HEK293T (cell line): ENCODE measurements at places on chromosomes 11 and 22.

DNA sequence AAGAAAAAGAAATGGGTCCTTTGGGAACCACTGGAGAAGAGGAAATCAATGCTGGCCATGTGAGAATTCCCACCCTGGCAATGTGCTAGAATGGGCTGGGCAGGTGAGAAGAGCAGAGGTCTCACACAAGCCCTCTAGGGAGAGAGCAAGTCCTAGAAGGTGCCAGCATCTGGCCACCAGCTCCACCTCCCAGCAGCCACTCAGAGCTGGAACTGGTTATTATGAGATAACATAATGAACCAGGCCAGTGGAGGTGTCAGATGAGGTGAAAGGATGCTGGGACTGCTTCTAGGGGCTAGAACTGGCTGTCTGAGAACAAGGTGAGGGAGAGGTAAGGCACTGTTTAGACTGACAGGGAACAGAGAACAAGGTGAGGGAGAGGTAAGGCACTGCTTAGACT lies 29.3 kb downstream of the NEFH start:
- DNase-seq = no peak

GRCh38 chr22:26429458-26430286 lies 612 bp downstream of the ASPHD2 start:
- peak; percentile 45 for DNase-seq

- DNase-seq = peak; percentile 40
These were observed 50.9 kb upstream of the CDON start for GRCh38 chr11:126113515-126113957.

- DNase-seq = no peak
These were observed 27.1 kb upstream of the TMPRSS4 start for GRCh38 chr11:118049771-118050170.

DNA sequence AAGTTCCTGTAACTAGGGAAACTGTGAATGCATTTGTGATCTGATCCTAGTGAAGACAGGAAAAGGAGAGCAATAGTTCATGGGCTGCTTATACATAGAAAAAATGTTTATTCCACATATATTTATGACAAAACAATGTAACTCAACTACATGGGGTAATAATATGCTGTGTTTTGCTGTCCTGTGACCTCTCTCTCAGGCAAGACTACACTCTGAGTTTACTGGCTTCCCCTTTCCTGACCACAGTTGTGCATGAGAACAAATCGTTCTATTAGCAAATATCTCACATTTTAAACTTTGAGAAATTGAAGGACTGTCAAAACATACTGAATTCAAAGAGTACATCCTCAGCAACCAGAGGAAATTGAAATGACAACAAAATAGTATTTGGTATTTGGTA lies 161.9 kb upstream of the TRPC6 start:
- no peak for DNase-seq

DNA sequence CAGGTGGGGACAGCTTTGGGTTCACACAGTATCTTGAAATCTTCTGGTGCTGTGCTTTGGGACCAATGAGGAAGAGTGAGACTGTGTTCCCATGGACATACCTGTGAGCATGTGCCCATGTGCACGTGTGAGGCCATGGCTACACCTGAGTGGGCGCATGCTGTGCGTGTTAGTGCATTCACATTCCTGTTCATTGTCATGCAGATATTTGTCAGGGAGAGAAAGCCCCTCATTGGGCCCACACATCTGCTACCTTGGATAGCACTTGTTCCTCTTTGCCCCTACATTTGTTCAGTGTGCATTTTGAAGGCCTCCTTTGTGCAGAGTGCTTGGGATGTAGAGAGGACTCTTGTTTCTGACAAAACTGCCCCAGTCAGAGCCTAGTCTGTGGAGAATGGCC lies 154.3 kb upstream of the E2F8 start:
- no peak for DNase-seq

DNA sequence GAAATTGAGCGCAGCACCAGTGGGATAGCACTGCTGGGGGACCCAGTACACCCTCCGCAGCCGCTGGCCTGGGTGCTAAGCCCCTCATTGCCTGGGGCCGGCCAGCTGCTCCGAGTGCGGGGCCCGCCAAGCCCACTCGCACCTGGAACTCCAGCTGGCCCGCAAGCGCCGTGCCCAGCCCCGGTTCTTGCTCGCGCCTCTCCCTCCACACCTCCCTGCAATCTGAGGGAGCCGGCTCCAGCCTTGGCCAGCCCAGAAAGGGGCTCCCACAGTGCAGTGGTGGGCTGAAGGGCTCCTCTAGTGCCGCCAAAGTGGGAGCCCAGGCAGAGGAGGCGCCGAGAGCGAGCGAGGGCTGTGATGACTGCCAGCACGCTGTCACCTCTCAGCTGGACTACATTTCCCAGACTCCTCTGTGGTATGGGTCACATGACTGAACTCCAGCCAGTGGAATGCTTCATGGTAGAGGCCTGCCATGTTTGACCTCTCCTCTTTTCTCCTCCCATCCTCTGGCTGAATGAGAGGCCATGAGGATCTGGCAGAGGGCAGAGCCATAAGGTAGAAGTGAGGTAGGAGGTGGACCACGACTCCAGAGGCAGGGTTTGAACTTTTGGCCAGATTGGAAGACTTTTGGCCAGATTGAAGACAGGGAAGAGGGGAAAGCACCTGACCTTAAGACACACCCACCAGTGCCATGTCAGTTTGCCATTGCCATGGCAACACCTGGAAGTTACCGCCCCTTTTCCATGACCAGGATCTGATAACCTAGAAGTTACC lies 6.2 kb downstream of the MRGPRD start:
- DNase-seq = peak; percentile 69

GRCh38 chr22:32158712-32159533 lies at the start of gene C22orf42:
TSS of gene C22orf42 (minus strand) at chr22:32159303. CDS start at chr22:32159215, 88 bp downstream.
- no peak for DNase-seq

- no peak for DNase-seq
These were observed 21.7 kb downstream of the FANCF start for GRCh38 chr11:22603933-22604332.

GRCh38 chr11:121716060-121716459 lies 263.3 kb upstream of the SORL1-AS1 start:
- no peak for DNase-seq

DNA sequence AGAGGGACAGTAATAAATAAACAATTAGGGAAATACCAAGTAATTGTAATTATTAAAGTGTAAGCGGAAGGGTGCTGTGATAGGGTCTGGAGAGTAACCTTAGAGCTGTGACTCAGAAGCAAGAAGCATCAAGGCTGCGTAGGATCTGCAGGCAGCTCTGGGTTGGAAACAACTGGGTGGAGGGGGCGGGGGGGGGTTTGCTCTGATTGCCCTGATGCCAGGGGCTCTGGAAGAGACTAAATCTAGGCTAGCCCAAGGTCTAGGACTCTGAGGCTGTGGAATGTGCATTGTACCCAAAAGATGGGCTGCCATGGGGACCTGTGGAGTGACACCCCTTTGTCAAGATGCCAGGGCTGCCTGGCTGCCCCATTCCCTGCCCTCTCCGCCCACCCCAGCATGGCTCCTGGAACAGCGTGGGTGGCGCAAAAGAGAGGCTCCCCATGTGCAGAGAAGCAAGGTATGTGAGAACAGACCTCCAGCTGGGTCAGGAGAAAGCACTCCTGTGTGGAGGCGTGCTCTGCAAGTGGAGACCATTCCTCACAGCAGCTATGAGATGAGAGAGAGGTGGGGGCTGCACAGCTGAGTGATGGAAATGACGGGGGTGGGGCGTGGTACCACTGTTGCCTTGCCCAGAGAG lies 101.1 kb upstream of the CRYBB3 start:
- no peak for DNase-seq

GRCh38 chr22:24406322-24407277 lies 20.8 kb upstream of the ADORA2A start:
- DNase-seq = no peak

DNA sequence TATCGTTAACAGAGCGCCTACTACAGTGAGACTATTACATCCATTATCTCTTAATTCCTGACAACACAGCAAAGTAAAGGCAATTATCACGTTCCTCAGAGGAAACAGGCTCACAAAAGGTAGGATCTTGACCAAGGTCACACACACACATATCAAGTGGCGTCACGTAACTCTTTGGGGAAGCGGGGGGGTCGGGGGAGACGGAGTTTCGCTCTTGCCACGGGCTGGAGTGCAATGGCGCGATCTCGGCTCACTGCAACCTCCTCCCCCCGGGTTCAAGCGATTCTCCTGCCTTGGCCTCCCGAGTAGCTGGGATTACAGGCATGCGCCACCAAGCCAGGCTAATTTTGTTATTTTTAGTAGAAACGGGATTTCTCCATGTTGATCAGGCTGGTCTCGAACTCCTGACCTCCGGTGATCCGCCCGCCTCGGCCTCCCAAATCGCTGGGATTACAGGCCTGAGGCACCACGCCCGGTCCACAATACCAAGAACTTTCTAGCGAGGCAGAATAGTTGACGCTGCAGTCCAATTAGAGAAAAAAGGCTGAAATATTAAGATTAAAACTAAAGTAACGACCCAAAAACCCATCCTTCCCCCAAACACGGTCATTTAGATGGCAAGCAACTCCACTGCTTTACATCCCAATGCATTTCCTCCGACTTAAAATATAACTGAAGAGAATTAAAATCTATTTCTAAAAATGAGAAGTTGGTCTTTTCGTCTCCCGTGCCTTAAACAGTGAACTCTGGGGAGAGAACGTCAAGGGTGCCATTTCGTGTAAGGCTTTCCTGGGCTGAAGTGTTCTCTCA lies 1.2 kb downstream of the DDX17 start:
- DNase-seq = peak; percentile 42

DNA sequence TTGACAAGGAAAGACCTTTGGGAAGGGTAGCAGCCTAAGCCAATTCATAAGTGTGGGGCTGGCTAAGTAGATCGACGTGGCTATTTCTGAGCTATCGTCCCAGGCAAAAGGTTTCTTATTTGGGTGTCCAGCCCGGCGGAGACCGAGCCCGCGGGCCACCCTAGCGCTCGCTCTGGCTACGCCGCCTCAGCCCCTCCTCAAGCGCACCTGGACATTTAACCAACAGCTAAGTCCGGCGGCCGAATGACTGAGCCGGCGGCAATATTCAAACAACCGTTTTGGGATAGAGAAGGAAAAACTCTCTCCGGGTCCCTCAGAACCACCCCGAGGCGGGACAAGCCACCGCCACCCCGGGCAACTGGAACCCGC lies 457 bp downstream of the RNF141 start:
- peak; percentile 34 for DNase-seq

- DNase-seq = no peak
These were observed 119.0 kb downstream of the MPPED2 start for GRCh38 chr11:30467176-30467575.

DNA sequence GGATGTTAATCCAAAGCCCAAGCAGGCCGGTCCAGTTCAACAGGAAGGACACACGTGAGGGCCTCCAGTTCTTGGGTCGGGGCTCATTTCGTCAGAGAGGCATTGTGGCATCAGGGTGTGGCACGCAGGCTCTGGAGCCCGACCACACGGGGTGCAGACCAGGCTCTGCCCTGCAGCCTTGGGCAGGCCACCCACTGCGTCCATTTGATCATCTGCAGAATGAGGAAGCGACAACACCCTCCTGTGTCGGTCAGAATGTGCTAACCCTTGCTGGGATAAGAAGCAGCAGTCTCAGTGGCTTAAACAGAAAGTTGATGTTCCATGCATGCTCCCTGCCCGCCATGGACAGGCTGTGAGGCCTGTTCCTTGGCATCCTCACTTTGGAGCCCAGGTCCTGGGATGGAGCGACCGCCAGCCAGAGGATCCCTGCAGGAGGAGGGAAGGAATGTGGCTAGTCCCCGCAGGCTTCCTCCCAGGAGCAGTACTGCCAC lies 10.8 kb downstream of the RIBC2 start:
- DNase-seq = no peak

- no peak for DNase-seq
These were observed 4.9 kb upstream of the FLI1 start for GRCh38 chr11:128688896-128689546.

DNA sequence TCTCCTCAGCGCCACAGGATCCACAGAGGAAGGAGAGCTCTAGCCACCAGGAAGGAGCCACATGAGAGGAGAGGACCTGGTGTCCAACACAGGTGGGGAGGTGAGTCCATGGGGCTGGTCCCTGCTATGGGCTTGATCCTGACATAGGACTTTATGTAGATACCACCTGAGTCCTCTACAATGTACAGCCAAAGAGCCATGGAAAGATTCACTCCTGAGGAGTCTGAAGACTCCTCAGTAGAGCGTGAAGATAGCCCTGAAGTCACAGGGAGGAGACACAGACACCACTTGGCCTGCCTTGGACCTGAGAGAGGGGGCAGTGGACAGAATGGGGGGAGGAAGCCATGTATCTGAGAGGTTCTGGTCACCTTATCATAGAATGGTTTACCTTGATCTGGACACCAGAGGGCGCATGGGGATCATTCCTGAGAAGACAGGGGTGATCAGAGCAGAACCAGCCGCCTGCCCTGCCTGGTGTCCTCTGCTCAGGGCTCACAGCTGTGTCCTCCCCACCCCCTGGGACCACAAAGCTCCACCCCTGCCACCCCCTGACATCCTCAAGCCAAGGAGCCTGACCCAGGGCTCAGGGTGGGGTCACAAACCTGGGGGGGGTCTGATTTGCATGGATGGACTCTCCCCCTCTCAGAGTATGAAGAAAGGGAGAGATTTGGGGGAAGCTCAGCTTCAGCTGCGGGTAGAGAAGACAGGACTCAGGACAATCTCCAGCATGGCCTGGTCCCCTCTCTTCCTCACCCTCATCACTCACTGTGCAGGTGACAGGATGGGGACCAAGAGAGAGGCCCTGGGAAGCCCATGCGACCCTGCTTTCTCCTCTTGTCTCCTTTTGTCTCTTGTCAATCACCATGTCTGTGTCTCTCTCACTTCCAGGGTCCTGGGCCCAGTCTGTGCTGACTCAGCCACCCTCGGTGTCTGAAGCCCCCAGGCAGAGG lies 77.0 kb downstream of the ZNF280B start:
- peak; percentile 85 for DNase-seq

DNA sequence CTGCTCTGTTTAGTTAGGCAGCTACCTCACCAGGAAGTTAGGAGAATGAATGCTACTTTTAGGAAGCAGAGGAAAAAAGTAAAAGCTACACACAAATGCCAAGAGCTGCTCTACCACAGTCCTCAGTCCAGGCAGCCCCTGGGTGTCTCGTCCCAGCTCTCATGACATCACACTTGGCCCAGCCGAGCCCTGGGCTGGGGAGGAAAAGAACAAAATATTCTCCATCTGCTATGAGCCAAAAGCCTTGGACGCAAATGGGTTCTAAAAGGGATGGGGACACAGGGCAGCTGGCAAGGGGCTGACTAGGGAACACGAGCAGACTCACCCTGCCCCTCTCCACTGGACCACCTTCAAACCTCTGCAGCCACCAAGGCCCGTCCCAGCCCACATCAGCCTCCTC lies 26.1 kb downstream of the TMEM184B start:
- DNase-seq = no peak

GRCh38 chr11:21635394-21636145 lies 557.3 kb upstream of the ANO5 start:
- DNase-seq = no peak

GRCh38 chr11:28547321-28547741 lies 439.1 kb downstream of the METTL15 start:
- DNase-seq = no peak
